ENCODE measurements at places on chromosomes 11 and 22.

DNA sequence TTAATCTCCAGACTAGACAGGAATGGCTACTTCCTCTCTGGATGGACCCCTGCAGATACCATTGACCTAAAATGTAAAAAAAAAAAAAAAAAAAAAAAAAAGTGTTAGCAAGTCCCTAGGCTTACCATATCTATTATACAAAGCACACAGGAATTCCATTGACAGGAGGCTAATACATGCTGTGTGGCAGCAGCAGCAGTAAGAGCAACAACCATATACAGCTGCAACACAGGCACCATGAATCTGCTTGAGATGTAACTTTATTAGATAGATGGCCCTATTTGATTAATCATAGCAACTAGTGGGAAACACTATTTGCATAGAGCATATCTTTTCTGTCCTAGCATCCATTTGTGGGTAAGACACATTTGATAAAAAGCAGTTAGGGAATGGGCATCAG lies 1447.1 kb downstream of the FAM181B start:
- DNase-seq, result no peak

DNA sequence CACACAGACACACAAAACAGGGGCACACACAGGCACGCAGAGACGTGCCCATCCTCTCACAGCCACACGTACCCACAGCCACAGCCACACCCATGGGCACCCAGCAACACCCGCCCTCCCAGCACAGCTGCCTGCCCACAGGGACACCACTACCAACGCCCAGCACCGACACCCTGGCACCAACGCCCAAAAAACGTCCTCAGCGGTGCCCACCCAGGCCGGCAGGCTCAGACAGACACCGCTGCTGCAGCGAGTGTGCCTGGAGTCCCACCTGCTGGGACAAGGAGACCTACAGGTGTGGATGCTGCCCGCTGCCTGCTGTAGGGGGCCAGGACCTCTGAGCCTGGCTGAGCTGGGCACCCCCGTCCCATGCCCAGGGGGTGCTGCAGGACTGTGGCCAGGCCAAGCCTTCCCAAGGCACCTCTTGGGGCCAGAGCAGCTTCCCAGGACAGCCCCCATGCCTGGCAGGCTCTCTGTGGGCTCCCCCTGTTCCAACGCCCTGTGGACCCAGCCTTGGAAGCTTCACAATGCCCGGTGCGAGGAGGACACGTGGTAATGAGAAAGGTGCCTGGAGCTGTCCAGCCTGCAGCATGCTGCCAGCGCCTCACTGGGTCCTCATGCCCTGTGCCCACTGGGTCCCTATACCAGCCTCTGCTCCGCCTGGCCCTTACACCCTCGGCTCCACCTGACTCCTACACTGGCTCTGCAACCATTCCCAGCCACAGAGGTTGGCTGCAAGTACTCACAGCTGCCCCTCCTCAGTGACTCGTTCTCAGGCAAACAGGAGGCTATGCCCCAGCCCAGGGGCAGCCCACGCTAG lies 45.8 kb upstream of the TH start:
- DNase-seq, result no peak

- DNase-seq, result no peak
Observed at GRCh38 chr22:23175817-23176644, 4.3 kb upstream of the BCR start.

DNA sequence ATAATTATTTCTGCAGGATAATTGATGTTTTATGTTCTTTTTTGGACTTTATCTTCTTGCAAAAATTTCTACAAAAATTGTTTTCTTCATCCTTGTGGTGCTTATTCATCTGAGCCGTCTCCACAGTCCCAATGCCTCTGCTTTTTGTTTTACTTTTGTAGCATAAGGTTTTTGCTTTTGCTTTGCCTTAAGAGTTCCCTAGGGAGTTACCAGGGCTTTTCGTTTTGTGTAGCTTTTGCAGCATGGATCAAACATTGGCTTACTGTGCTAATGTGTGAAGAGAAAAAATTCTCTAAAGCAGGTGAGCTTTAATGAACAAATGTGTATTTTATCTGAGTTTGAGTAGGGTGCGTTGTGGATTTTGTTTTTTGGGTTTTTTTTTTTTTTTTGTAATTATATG lies 11.8 kb downstream of the XBP1 start:
- no peak for DNase-seq

GRCh38 chr11:1445741-1446445 lies 40.7 kb downstream of the MOB2 start:
- DNase-seq, result no peak

GRCh38 chr11:15379483-15379882 lies 264.8 kb downstream of the INSC start:
- no peak for DNase-seq

DNA sequence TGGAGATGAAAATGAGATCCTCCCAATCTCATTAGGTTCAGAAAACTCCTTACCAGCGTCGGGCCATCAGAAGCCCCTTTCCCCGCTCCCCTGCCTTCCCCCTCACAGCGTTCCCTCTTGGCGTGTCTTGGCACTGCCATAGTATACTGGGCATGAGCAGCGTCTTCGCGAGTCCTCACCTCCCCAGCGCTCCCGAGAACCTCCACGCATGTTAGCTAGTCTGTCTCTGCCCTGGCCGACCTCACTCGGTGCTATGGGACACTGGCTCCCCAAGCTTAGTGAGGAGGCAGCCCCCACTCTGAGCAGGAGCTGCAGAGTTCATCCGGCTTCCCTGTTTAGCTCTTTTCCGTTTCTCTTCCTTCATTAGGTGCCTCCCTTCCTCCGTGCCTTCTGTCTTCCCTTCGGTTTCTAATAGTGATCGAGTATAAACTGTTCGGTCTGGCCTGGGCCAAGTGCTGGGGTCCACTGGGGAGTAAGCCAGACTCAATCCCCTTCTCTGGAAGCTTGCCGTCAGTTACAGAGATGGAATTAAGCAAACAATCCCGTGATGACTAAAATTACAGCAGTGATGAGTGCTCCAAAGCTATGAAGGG lies 63.8 kb upstream of the OPCML start:
- DNase-seq, result no peak

DNA sequence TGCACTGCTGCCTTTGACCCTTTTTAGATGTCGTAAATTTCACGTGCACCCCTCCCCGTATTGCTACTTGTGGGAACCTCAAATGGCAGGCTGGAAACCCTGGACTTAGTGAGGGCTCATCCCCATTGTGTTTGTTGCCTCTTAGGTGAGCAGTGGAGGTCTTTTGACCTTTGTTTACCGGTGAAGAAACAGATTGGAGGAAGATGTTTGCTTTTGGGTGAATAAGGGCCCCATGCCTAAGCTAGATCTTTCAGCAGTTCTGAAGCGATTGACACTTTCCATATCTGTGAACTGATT lies 782 bp downstream of the SMARCB1 start:
- DNase-seq, result no peak

- no peak for DNase-seq
Observed at GRCh38 chr11:45388472-45388871, 102.3 kb upstream of the SYT13 start.

- no peak for DNase-seq
Observed at GRCh38 chr11:34431979-34432378, 6.8 kb upstream of the CAT start.

GRCh38 chr11:36724742-36725385 lies 126.8 kb upstream of the RAG2 start:
- DNase-seq, result no peak

DNA sequence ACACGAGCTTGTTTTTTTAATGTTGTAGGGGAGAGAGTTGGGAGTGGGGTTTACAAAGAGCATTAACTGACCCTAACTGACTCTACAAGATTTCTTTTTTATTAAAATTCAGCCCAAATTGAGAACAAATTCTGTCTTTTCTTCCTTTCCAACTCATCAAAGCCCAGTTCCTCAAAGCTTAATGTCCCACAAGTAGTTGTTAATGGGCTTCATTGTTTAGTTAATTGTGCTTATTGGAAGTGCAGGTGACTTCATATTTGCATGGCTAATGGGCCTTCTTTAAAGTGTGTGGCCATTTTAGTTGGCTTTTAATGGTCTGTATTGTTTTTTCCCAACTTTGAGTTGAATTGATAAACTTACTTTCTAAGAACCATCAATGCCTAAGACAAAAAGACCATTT lies 39.8 kb downstream of the MPPED2 start:
- no peak for DNase-seq

- no peak for DNase-seq
Observed at GRCh38 chr11:69666752-69667536, 8.2 kb downstream of the LTO1 start.

- no peak for DNase-seq
Observed at GRCh38 chr11:131077340-131077739, 161.1 kb upstream of the SNX19 start.

DNA sequence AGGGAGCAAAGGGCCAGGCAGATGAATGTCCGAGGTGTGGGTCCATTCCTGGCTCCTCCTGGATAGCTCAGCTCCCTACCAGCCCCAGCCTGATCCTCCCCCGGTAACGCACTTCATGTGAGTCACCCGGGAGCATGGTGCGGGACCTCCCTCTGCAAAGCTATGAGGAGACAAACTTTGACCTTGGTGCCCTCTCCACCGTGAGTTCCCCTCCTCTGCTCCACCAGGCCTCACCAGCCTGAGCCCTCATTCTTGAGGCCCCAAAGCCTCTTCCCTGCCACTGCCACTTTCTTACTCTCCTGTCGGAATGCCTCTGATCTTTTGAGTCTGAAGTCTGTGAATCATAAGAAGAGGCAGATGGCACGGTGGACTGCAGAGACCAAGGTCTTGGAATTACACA lies 37.4 kb upstream of the CD82 start:
- no peak for DNase-seq

DNA sequence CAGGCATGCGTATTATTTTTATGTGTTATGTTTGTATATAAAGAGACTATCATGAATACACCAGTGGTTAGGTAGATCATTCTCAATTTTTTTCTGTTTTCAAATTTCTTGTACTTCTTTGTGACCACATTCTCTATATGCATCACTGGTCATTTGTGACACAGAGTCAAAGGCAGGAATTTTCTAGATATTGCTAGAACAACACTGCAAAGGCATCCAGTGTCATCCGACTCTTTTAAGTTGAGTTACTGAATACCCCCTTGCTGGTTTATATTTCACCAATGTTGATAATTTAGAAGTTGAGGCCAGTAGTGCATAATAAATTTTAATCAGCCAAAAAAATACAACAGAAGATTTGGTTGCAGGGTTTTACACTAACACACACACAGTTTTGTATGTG lies 351.8 kb downstream of the CASP12 start:
- DNase-seq, result no peak

- DNase-seq, result no peak
Observed at GRCh38 chr11:44625759-44626523, 60.5 kb downstream of the CD82 start.

DNA sequence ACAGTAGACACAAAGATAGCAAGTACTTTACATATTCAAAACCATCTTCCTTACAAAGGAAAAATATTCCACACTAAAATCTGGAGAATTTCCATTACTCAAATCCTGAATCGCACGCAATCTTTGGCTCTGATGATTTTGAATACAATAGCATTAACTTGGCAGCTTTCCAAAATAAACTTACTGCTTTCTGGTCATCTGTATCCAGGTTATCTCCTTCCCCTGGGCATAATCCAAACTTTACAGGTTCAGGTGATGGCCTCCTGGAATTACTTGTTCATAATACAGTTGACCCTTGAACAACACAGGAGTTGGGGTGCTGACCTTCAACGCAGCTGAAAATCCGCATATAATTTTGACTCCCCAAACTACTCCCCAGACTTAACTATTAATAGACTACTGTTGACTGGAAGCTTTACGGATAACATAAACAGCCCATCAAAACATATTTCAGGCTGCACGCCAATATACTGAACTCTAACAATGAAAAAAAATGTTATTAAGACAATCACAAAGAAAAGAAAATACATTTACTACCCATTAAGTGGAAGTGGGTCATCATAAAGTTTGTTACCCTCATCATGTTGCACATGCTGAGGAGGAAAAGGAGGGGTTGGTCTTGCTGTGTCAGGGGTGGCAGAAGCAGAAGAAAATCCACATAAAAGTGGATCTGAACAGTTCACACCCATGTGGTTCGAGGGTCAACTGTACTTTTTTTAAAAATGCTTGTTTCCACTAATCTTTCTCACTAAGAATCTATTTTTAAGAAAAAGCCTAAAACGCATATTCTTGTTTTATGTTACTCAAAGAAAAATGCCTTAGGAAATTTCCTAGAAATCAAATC lies 6.5 kb downstream of the MTMR2 start:
- DNase-seq, result peak; percentile 56

DNA sequence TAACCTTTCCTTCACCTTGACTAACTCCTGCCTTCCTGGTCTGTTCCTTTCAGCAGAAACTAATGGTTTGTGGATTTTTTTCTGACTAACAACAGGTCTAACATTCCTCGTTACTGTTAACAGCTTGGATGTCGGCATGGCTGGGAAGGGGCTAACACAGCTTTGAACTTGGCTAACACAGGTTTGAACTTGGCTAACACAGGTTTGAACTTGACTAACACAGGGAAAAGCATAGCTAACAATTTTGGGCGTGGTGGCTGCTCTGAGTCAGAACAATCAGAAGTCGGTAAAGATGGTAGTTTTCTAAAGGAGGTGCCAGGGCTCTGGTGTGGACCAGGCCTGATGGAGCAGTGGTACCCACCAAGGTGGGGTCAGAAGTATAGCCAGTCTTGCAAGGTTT lies 16.1 kb downstream of the MIAT start:
- no peak for DNase-seq

GRCh38 chr22:42695294-42695693 lies 25.4 kb downstream of the A4GALT start:
- DNase-seq, result no peak

GRCh38 chr22:17057959-17058814 lies 26.6 kb upstream of the IL17RA start:
- DNase-seq, result peak; percentile 28

DNA sequence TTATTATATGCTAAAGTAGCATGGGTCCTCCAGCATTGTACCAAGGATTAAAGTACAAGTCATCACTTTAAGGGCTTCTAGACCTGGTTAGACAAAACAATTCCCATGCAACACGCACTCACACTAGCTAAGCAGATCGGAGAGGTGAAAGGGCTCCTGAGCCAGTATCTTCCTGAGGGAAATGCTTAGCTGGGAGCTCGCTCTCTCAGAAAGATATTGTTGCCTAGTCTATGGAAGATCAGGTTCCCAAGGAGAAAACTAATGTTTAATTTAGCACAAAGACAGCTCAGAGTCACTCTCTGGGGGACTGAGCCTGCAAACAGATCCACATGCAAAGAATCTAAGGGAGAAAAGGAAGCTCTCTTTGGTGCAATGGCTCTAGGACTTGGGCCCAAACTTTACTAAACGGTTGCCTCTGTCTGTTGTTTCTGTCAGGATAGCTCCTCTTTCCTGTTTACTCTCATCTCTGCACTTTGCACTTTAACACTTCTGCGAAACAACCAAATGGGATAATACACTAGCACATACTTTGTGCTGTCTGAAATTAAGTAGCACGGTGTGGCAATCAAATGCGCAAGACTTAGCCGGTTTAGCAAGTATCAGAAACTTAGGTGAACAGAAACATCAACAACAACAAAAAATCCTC lies 10.7 kb downstream of the MAML2 start:
- no peak for DNase-seq

All from LNCaP clone FGC (cell line).